ENCODE measurements at places on chromosomes 6 and 20.

GRCh38 chr6:36320475-36320874, 16.2 kb downstream of the BNIP5 start:
- no peak for DNase-seq

DNA sequence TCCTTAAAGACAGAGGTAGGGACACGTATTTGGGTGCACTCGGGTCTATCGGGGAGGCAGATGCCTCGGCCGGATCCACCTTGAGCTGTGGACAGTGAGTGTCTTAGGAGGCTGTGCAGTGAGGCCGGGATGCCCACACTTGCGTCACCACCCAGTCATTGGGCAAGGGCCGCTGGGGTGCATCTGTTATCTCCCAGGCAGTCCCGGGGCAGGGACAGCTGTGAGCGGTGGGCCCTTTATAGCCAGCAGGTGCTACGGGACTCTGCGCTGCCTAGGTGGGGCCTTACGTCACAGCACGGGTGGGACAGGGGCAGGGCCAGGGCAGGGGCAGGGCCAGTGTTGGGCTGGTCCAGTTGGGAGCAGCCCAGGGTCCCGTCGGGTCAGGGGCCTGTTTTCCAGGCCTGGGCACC, 689 bp upstream of the COL20A1 start:
- DNase-seq = no peak

- no peak for DNase-seq
Measured at GRCh38 chr6:155216312-155217046, 47.3 kb upstream of the CLDN20 start.

DNA sequence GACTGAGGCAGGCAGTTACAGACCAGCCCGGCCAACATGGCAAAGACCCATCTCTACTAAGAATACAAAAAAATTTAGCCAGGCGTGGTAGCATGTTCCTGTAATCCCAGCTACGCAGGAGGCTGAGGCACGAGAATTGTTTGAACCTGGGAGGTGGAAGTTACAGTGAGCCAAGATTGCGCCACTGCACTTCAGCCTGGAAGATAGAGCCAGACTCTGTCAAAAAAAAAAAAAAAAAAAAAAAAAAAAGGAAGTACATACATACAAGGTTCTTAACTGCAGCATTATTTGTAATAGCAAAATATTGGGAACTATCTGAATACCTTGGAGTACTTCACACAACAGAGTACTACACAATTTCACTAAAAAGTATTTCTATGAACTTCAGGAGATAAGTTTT, 183.5 kb upstream of the OLIG3 start:
- DNase-seq = no peak

All from femur (tissue), 1 donor.